GM12891 (cell line): ENCODE measurements at places on chromosomes 16 and 17.

GRCh38 chr17:68512247-68512959, at the start of gene PRKAR1A:
TSS of gene PRKAR1A (plus strand) at chr17:68512430. CDS start at chr17:68515400, 2,970 bp downstream.
- peak; percentile 88 for DNase-seq

GRCh38 chr16:25488435-25488834, 203.3 kb upstream of the HS3ST4 start:
- DNase-seq = no peak

DNA sequence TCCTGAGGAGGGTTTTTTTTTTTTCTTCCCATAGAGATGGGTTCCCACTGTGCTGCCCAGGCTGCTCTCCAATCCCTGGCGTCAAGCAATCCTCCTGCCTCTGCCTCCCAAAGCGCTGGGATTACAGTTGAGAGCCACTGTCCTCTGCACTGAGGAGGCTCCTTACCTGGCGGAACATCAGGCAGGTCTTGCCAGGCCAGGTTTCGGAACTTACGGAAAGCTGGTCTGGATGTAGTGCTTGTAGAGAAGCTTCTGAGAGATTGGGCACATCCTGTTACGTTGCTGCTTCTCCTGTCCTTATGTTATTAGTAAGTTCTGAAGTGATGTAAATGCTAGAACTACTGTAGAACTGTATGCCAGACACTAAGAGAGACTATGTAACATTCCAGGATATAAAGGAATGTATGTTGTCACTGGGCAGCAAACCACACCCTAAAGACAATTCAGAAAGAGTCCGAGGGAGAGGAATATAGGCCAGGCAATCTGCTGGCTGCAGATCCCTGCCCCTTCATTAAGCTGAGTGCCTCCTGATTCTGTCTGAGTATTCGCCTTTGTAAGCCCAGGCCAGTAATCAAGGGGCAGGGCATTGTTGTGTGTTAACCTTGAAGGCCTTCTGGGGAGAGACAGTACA, 21.1 kb downstream of the ETV4 start:
- no peak for DNase-seq

DNA sequence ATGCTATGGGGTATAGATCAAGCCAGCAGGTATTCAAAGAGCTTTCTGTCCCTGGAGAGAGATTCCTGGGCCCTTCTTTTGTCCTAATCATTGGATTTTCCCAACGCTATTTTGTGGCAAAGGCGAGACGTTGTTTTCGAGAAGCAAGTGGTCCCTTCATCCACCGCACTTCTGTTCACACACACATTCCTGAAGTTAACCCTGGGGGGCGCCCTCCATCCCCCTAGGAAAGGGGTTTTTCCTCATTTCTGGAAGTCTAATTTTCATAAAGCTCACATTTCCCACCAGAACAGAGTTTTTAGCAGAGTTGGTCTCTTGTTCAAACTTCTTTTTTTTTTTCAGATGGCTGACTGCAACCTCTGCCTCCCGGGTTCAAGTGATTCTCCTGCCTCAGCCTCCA, 11.9 kb downstream of the SCGB1C2 start:
- DNase-seq = no peak

DNA sequence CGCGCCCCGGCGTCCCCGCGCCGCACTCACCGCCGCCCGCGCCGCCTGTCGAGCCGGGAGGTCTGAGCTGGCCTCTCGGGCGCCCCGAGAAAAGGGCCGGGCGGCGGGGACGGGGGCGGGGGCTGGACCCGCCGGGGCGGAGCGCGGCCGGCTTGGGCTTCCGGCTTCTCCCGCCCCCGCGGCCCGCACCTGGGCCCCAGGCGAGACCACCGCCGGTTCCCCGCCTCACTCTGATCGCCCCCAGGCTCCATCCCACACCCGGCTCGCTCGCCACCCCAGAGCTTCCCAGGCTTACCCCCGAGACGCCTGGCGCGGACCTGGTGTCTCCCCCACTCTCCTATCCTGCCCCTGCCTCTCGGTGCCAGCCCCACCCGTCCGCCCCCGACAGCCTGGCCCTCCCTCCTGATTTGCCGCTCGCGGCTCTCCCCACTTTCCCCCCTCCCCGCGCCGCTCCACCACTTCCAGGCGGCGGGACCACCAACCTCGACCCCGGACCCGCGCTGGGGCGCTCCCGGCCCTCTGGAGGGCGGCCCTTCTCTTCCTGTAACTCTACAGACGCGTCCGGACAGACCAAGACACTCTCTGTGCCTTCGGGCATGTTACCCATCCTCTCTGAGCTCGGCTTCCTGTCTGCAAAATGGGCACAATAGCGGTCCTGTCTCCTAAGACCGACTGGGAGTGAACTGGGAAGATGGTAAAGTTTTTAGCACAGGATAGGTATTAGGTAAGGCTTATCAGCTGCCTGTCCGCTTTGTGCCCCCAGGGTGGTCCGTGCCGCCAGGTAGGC, at the start of gene LITAF:
Gene LITAF, minus strand, starts transcription at position 64 of the 787 bp plus-strand sequence. CDS start 30,189 bp downstream, outside the sequence.
- peak; percentile 83 for DNase-seq

GRCh38 chr16:56716761-56717160, 13.2 kb upstream of the NUP93 start:
- DNase-seq = no peak

DNA sequence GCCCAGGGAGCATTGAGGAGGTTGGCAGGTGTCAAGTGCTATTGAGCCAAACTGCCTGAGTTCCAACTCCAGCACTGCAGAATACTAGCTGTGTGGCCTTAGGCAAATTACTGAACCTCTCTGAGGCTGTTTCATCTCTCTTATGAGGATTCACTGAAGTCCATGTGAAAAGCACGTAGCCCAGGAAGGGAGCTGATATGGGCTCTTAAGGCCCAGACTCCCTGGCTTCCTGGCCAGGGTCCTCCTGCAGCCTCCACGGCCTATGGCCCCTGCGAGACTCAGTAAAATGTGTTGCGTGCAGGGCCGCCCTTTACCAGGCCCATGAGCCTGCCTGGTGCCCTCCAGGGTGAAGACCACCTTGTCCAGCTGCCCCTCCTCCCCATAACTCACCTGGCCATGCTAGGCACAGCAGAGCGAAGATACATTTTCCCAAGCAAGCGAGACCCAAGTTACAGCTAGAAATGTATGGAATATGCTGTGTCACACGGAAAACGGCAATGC, 133.7 kb upstream of the TNRC6C start:
- no peak for DNase-seq

DNA sequence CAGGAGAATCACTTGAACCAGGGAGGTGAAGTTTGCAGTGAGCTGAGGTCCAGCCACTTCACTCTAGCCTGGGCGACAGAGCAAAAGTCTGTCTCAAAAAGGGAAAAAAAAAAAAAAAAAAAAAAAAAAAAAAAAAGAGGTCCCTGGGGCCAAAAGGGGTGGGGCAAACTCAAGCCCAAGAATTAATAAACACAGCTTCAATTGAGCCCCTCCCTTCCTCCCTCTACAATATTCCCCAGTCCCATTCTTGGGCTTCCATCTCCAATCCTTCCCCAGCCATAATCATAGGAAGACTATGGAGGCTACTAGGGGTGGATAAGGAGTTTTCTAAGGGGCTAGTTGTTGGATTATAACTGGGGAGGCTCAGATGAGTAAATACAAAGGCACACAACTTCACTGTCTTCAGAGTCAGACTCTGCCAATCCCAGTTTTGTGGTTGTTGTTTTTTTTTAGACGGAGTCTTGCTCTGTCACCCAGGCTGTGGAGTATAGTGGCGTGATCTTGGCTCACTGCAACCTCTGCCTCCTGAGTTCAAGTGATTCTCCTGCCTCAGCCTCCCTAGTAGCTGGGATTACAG, 9.5 kb downstream of the CAVIN1 start:
- no peak for DNase-seq

DNA sequence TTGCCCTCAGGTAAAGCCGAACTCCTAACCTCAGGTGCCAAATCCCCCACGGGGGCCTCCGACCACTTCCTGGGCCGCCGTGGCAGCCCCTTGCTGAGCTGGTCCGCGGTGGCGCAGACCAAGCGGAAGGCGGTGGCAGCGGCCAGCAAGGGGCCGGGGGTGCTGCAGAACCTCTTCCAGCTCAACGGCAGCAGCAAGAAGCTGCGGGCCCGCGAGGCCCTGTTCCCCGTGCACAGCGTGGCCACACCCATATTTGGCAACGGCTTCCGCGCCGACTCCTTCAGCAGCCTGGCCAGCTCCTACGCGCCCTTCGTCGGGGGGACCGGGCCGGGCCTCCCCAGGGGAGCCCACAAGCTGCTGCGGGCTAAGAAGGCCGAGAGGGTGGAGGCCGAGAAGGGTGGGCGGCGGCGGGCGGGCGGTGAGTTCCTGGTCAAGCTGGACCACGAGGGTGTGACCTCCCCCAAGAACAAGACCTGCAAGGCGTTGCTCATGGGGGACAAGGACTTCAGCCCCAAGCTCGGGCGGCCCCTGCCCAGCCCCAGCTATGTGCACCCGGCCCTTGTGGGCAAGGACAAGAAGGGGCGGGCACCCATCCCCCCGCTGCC, 51.6 kb downstream of the ACTG1 start:
- no peak for DNase-seq

- DNase-seq = no peak
Measured at GRCh38 chr17:8122924-8123694, 797 bp downstream of the HES7 start.

DNA sequence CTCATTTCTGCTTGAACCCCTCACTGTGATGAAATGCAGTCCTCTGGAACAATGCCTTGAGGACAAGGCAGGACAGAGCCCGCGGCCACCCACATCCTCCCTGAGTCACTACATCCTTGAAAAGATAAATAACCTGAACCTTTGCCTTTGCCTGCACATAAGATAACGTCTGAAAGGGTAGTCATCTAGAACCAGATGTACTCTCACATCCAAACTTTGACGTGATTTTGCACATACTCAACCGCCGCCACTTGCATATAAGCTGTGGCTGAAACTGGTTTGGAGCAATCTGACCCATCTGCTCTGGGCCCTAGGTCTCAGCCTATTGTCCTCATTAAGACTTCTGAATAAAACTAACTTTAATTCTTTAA, 252.1 kb downstream of the PHKB start:
- DNase-seq = peak; percentile 30

GRCh38 chr17:16364625-16365024, 11.4 kb upstream of the CENPV start:
- no peak for DNase-seq

DNA sequence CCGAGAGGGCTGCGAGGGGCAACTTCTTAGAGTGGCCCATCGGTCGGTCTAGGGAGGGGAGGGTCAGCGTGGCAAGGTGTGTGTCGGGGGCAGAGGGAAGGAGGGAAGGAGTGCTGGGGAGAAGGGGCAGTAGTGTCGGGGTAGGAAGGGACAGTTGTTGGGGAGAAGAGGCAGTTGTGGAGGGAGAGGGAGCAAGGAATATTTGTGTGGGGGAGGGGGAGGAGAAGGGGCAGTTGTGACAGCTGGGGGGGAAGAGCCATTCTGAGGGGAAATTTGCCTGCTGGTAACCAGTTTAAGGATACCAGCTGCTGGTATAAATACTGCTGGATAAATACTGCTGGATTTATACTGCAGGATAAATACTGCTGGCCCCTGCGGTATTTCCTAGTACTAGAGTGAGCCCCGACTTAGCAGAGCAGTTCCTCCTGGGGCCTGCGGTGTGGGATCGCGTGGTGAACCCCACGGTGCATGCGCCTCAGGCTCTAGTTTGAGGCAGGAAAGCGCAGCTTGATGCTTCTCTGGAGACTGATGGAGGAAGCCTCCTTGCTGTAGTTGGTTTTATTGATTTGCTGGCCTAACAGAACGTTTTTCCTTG, 309 bp downstream of the DNAH2 start:
- DNase-seq = no peak

- no peak for DNase-seq
Measured at GRCh38 chr16:6297666-6298410, 1034.8 kb upstream of the RBFOX1 start.

GRCh38 chr16:55529018-55529417, 20.1 kb downstream of the LPCAT2 start:
- no peak for DNase-seq

DNA sequence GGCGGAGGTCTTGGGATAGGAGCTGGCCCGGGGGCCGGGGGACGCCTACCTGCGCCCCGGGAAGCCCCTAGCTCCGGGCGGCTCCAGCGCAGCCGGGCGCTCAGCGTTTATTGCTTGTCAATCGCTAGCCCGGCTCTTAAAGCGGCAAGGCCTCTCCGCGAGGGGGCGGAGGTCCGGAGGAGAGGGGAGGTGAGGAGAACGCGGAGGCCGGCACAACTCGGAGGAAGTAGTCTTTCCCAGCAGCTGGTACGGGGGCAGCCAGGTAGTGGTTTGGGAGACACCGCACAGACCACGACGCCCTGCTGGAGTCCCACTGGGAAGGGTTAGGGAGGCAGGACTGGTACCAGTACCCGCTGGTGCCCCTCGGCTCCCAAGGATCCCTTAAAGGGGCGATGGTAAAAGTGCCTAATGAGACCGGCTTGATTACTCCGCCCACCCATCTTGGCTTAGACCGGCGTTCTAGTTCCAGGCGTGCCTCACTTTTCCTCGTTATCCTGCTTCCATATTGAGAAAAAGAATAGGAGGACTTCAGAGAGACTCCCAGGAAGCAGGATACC, at the start of gene MPP2:
Gene MPP2, minus strand, starts transcription at position 112 of the 557 bp plus-strand sequence. CDS start 3,076 bp downstream, outside the sequence.
- peak; percentile 61 for DNase-seq

GRCh38 chr17:66724581-66725341, 110.2 kb upstream of the CACNG5 start:
- no peak for DNase-seq

DNA sequence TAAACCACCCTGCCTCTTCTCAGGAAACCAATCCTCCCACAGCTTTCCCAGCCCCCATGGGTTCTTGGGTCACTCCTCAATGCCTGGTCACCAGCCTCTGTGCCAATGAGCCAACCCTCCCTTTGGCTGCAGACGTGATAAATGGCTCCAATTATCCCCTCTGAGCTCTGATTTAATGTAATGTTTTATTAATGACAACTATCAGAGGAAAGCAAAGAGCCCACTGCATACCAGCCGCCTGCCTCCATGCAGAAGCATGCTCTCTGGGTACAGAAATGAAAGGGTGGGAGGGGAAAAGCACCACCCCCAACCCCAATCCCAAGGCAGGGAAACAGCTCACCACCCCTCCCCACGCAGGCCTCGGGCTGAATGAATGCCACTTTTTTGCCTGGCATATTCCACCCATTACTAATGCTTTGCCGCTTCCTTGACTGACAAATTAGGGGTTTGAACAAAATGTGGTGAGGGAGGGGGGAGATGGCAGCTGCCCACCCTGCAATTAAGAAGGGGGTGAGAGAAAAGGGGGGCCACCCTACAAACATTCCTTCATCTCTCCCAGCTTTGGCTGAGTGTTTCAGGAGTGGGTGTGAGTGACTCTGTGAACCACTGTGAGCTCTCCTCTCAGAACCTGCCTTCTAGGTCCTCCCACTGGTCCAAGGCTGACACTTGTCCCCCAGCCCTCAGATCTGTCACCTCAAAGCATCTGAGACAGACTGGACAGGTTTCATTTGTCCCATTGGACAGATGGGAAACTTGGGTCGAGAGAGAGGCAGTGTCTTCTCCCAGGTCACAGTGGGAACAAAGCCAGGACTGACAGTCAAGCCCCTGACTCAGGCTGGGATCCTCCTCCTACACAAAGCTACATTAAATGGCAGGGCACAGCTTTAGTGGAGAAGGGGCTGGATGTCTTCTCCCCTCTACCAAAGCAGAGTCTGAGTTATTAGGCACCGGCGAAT, 161.5 kb downstream of the TMEM132E start:
- no peak for DNase-seq

GRCh38 chr16:83967838-83968305, at the start of gene NECAB2:
TSS of gene NECAB2 (plus strand) at chr16:83968244. CDS start at chr16:83968649, 405 bp downstream.
- DNase-seq = peak; percentile 82

DNA sequence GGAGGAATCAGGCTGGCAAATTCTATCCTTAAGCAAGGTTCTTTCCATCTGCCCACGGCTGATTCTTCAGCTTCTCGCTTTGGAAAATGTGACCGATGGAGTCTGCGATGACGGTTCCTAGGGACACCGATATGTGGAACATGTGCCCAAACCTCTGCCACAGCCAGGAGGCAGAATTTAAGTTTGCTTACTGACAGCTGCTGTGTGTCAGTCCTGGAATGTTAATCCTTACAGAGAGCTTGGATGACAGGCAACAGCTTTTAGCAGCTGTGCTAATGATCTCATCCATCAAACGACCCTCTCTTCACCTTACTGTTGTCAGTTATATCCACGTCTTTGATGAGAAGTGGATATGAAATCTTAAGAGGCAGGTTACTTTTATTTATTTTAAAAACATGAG, 11.4 kb upstream of the MYH13 start:
- DNase-seq = no peak
